ENCODE measurements at places on chromosomes 5 and 9.

- DNase-seq = no peak
Observed at GRCh38 chr9:137007108-137007815, 10.9 kb upstream of the CLIC3 start.

GRCh38 chr5:180201051-180201987, 7.7 kb downstream of the RASGEF1C start:
- DNase-seq = no peak

GRCh38 chr9:16241231-16241630, 629.2 kb downstream of the BNC2 start:
- no peak for DNase-seq

DNA sequence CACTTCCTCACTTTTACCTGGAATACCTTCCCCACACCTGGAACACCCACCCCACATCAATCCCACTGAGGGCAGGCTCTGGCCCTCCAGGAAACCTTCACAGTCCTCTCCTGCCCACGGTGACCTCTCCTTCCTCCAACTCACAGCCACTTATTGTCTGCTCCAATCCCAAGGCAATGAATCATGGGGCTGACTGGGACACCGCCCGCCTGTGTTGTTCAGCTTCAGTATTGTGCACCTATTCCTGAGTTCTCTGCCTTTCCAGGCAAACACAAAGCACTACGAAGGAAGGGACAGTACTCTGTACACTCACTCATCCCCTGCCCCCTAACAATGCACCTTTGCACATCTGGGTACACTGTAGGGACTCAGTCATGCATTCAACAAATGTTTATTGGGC, 7.3 kb downstream of the PCDH1 start:
- no peak for DNase-seq

DNA sequence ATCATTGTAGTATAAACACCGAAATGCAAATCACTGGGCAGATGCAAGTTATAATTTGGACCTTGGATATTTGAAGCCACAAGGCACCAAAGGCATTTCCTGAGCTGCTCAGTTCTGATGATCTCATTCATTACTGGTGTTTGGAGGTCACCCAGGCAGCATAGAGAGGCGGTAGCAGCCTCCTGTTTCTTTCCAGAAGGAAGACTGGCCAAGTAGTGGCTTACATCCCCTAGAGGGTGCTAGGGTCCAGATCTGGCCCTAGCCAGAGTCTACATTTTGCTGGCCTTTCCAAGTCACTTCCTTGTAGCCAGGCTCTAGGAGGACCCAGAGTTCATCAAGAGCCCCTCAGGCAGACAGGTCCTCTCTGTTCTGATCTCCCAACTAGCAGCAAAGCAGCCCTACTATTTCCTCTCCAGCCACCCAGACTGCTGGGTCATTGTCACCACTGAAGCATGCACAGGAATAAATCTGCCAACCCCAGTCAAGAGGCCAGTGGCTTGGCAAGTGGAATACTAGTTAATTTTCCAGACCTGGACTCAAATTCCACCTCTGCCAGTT, 33.4 kb upstream of the TTC1 start:
- DNase-seq = no peak

DNA sequence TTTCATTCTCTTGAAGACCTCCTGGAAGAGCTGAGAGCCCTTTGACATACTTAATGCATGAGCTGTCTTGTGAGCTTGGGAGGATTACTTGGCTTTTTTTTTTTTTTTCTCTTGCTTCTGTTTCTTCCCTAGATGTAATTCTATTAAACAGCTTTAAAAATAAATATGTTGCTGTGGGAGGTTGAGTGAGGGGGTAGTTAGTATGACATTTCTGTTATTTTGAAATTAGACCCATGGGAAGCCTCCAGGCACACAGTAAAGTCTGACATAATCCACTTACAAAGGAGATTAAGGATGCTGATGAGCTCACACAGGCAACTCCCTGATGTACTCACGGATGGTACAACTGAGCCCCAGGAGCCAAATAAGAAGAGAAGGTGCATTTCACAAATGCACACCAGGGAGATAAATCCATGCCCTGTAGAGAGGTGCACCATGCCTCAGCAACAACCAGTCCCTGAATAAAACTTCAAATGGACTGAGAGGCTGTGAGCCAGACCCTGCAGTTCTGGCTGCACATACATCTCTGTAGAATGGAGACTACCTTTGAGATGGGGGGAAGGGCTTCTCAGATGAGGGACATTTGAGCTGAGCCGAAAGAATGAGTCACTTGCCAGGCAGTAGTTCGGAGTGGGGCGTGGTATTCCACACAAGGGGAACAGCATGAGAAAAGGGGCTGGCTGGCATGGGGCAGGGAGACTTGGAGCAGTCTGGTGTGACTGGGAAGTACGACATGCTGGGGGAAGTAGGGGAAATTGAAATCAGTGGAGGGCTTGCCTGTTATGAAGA, 68.7 kb downstream of the ACTL7B start:
- DNase-seq = no peak

GRCh38 chr5:35736280-35736679, 118.6 kb downstream of the SPEF2 start:
- DNase-seq = no peak

DNA sequence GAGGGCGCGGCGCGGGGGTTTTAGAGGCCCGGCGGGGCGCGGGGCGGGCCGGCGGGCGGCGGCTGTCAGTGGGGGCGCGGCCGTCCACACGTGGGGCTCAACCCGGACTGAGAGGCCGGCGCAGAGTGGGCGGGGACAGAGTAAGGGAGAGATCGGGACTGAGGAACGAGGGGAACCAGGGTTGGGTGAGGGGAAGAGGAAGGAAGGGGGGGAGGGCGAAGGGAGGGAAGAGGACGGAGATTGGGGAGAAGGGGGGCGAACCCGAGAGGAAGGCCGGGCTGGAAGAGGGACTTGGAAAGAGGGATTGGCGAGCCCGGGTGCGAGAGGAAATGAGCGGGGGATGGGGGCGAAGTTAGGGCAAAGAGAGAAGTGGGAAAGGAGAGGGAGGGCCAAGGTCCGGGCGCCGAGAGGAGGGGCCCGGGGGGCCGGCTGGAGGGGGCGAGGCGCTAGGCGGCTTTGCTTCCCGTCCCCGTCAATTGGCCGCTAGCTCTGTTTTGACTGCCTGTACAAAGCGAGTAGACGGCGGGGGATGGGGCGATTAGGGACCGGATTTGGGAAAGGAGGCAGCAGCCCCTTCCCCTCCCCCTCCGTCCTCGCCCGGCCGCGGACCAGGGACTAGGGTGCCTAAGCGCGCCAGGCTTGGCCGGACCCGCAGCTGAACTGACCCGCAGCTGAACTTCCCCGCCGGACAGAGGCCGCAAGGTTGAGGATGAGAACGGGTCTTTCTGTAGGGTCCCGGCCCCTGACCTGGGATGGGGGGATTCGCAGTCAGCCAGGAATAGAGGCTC, 399 bp upstream of the FBN2 start:
- DNase-seq = no peak

DNA sequence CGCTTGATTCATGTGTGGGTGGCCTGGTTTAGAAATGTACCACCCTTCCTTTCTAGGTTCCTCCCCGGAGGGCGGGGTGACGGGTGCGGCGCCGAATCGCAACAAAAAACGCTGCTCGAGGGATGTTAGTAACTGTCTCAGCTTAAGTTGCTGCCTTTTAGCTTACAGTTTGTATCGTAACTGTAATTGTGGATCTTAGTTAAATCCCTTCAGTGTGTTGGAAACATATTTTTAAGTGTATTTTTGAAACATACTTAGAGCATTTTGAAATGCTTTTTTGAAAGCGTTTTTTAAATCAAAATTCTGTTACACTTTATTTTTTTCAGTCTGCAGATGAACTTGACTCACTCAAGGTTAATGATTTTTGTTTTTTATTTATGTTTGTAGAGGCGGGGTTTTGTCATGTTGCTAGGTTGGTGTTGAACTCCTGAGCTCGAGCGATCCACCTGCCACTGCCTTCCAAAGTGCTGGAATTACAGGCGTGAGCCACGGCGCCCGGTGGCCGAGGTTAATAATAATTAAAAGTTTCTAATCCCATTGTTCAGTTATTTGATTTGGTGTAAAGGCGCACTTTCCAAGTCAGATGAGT, 997 bp upstream of the CHD1 start:
- DNase-seq = no peak
